ENCODE measurements at places on chromosomes 5 and 9. TPM values are rescaled to one million over a fixed set of nuclear protein-coding genes. Genes with fewer than 3 reads are reported as not detected.

GARNL3 gene
- total RNA-seq = 76.4 TPM

CTSV gene
- total RNA-seq = 0.94 TPM

FANCG gene
- total RNA-seq = 31.7 TPM

DNA sequence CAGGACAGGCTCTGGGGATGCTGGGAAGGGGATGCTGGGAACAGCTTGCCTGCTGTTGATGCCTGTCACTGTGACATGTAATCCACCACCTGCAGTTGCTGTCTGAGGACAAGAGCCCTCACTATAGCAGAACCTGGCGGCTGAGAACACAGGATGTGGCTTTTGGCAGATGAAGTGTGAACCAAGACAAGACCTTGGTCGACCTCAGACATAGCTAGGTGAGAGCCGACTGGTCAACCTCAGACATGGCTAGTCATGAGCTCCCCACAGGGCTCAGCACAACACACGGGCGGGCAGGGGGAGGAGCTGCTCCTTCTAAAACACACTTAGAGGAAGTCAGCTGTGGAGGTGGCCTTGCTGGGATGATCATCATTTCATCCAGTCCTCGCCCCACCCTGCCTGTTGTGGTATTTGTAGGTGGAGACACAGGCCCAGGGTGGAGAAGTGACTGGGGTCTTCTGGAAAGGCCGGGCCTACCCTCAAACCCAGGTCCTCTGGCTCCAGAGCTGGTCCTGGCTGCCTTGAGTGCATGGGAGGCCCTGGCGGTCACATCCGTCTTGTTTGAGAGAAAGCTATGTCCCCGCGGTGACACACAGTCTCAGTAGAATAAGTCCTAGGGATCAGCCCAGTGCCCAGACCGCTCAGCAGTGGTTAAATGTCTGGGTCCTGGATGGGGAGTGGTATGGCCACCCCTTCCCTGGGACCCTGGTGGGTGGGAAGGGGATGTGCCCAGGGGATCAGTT, 6.1 kb downstream of the SUSD3 start:
- DNase-seq = no peak

- no peak for DNase-seq
Observed at GRCh38 chr9:90180381-90180780, 462.2 kb downstream of the DIRAS2 start.

- DNase-seq = no peak
Observed at GRCh38 chr5:219460-219863, 1.3 kb downstream of the SDHA start.

DNA sequence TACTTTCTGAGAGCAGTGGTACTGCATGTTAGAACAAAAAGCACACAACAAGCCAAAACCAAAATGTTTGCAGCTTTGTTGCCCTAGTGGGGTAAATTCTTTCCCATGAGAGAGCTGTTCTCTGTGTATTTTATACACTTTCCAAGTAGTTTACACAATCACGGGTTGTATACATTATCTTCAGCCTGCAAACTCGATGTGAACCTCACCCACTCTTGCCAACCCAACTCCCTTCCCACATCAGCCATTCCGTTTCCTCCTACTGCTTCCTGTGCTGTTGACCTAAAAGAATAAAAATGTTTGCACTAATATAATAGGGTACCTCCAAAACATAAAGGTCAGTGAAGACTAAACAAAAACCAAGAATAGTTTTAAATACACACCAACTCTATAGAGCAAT, 47.0 kb downstream of the IQGAP2 start:
- DNase-seq = no peak

- no peak for DNase-seq
Observed at GRCh38 chr5:127228540-127229184, 61.9 kb upstream of the MEGF10 start.
